Thoracic aorta (tissue), 2 donors: ENCODE measurements at places on chromosomes 2 and 18. TPM values are rescaled to one million over a fixed set of nuclear protein-coding genes. Genes with fewer than 3 reads are reported as not detected.
A peak's percentile ranks its signal among the peaks of the same experiment; 100 is the strongest.

DNA sequence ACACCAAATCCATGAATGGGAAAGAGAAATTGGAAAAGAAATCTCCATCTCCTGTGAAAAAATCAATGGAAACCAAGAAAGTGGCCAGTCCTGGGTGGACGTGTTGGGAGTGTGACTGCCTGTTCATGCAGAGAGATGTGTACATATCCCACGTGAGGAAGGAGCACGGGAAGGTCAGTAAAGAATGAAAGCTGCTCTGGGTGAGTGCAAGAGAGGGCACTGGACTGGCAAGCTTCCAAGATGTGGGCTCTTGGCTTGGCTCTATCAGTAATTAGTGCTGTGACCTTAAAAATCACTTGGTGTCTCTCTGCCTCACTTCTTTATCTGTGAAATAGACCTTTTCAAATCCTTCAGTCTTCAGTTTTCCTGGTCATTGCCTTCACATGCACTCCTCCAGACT lies 89.0 kb downstream of the ZNF532 start:
- DNase-seq: no peak

GRCh38 chr18:69840445-69840844 lies 107.2 kb downstream of the CD226 start:
- no peak for DNase-seq

PSMA8 gene
- not detected for total RNA-seq

NPPC gene
- total RNA-seq: not detected

GRCh38 chr2:227164763-227165291 lies 403 bp downstream of the COL4A3 start:
- no peak for DNase-seq

PFN4 gene
- total RNA-seq: 1.9 TPM

DNA sequence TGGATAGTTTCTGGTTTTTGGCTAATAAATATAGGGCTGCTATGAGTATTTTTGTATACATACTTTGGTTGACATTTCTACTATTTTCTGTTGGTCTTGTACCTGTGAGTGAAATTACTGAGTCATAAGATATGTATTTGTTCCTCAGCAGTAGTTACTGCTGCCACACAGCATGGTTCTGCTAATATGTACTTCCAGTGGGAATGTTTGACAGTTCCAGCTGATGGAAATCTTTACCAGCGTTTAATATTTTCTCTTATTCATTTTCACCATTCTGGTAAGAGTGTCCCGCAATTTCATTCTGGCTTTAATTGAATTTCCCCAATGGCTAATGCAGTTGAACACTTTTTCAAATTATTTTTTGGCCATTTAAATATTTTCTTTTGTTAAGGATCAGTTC lies 57.9 kb upstream of the IL1R1 start:
- DNase-seq: no peak

DNA sequence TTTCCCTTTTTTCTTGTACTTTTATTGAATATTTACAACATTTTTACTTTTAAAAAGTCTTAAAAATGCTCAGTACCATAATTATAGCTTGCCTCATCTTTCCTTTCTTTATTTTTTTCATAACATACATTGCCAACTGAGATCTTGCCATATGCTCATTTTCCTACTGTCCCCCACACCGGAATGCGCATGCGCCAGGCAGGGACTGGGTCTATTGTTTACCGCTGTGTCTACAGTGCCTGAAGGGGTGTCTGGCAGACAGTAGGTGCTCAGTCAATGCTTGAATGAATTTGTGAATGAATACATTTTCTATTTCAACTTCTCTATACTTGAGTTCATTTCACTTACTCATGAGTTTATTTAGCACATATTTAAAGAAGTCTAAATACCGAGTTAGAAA lies 158.0 kb downstream of the CYP26B1 start:
- DNase-seq: no peak

AQP4 gene
- total RNA-seq: not detected

DNA sequence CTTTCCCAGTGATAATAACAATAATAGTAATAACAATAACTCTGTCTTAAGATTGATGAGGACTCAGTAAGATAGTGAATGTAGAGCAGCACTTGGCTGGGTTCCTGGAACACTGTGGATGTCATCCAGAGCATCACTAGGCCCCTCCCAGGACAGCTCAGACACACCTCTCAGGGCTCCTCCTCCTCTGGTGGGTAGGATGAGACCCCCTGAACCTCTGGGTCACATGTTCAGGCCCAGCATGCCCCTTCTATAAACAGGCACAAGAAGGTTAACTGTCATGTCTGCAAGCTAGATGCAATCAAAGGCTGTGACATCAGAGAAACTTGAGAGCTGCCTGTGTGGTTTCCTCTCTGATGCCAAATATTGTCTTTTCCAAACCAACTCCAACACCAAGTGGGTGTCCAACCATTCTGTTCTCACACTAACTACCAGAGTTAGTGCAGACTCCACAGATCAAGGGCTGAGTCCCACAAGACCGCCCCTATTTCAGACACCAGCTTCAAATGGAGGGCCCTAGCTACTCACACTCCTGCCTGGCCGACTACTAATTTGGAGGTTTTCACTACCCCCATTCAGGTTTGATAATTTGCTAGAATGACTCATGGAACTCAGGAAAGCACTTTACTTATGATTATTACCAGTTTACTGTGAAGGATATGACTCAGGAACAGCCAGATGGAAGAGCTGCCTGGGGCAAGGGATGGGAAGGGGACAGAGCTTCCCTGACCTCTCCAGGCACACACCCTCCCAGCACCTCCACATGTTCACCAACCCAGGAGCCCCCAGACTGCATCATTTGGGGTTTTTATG lies 46.4 kb upstream of the BZW1 start:
- DNase-seq: no peak

DNA sequence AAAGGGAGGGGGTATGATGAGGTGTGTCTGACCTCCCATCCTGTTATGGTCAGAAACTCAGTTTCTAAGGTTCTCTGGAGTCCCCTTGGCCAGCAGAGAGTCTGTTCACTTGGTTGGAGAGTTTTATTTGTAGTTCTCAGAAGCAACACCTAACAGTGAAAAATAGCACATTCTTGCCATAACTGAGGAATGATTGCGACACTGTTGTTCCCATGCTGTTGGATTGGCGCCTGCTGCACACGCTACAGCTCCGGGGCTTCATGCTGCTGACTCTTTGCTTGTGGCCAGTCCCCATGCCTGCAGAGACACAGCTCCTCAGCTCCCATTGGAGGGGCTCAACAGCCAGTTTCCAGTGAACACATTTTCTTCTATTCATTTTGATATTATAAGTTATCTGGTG lies 42.1 kb downstream of the TPGS2 start:
- peak; percentile 32 for DNase-seq

SIX3 gene
- not detected for total RNA-seq

GRCh38 chr2:75833386-75833785 lies 122.7 kb upstream of the GCFC2 start:
- DNase-seq: no peak

CCDC102B gene
- 24.6 TPM for total RNA-seq

DNA sequence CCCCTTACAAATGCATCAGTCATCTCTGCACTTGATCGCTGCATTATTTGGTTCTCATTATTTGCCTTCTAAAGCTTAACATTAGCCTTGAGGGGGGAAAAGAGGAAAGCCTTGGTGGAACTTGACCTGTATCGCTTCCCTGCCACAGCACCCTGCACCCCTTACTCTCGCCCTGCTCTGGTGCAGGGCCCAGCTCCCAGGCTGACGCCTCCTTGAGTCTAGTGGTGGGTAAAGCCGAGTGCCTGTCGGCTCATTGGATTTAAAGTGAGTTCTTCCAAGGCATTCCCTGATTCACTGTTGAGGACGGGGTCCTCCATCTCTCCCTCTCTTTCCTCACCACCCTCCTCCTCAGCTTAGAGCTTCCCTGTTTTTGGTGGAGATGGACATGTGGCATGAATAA lies 145.0 kb upstream of the GYPC start:
- DNase-seq: no peak

- DNase-seq: no peak
Observed at GRCh38 chr2:236352761-236353593, 88.8 kb upstream of the ASB18 start.

MREG gene
- 10.7 TPM for total RNA-seq

SULT1C2 gene
- total RNA-seq: not detected

DNA sequence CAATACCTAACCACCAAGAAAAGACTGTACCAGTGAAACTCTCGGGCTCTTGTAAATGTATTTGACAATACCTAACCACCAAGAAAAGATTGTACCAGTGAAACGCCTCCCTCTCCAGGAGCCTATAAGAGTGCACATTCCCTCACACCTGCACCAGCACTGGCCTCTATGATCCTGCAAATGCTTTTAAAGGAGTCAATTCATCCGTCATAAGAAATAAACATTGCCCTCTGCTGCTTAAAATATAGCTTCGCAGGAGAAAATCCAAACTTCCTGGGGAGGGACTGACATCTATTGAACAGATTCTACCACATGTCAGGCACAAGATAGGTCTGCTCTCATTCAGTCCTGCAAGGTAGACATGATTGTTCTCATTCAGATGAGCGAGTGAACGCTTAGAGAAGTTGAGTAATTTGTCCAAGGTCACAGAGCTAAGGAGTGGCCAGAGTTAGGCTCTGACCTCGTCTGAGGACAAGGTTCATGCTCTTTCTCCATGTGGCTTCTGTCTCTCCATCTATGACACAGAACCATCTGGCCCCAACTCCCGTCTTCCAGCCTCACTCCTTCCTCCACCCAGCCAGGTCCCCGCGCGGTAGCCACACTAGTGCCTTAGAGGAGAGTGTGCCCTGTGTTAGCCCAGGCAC lies 38.7 kb downstream of the MCFD2 start:
- DNase-seq: no peak

IL36RN gene
- total RNA-seq: not detected

PARD6G gene
- total RNA-seq: 4.8 TPM

GRCh38 chr2:200905618-200906296 lies 16.6 kb downstream of the NIF3L1 start:
- no peak for DNase-seq

DNA sequence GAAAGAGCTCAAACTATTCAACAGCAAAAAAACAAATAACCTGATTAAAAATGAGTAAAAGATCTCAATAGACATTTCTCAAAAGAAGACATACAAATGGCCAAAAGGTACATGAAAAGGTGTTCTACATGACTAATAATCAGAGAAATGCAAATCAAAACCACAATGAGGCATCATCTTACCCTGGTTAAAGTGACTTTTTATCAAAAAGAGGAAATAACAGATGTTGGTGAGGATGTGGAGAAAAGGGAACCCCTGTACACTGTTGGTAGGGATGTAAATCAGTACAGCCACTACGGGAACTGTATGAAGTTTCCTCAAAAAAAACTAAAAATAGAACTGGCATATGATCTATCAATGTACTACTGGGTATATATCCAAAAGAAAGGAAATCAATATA lies 39.8 kb upstream of the TMEM163 start:
- DNase-seq: no peak

DNA sequence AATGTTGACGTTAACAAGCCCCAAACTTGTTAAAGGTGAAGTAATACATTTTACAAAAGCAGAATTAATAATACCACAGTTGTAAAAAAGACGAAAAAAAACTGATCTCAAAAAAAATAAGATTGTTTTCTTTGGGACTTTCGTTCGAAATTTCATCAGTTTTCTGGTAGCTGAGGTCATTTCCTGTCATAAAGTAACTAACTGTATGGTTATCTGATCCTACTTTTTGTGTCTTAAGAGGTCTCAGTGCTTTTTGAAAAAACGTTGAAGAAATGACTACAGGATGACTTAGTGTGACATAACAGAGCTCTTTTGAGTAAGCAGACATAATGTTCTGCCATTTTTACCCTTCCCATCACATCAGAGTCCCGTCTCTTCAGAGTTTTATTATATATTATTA lies 79.3 kb downstream of the BIRC6 start:
- DNase-seq: no peak

DOK6 gene
- 2.1 TPM for total RNA-seq

DNA sequence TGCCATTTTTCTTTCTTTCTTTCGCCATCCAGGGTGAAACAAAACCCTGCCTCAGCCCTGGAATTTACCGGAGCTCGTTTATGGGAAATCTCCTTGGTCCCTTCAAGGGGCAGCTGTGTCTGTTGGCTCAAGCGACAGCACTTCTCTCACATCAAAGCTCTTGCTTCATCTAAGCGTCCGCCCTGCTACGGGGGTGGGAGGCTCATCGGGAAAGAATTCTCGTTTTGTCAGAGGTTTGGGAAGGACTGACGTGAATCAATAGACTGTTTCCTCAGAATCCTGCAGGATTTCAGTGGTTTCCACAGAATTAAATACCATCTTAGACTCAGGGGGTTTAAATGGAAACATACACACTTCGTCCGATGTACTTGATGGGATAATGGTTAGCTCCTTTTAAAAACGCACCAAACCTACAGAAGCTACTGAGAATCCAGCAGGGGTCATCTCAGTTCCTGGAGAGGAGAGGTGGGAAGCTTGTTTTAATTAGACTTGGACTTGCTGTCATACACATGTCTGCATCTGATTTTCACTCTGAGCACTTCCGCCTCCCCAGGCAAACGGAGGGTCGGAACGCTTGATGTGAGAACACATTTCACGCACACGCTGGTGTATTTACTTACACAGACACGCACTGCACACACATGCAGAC lies 91.6 kb downstream of the ASB1 start:
- DNase-seq: no peak

GRCh38 chr18:70121842-70122241 lies 83.6 kb downstream of the RTTN start:
- DNase-seq: no peak
